CD8-positive, alpha-beta memory T cell (primary cell): ENCODE measurements at places on chromosomes 2 and 18.

- no peak for DNase-seq
Measured at GRCh38 chr2:121093692-121094091, 191.3 kb downstream of the TFCP2L1 start.

GRCh38 chr2:150517951-150518680, 30.6 kb upstream of the RND3 start:
- DNase-seq = no peak

DNA sequence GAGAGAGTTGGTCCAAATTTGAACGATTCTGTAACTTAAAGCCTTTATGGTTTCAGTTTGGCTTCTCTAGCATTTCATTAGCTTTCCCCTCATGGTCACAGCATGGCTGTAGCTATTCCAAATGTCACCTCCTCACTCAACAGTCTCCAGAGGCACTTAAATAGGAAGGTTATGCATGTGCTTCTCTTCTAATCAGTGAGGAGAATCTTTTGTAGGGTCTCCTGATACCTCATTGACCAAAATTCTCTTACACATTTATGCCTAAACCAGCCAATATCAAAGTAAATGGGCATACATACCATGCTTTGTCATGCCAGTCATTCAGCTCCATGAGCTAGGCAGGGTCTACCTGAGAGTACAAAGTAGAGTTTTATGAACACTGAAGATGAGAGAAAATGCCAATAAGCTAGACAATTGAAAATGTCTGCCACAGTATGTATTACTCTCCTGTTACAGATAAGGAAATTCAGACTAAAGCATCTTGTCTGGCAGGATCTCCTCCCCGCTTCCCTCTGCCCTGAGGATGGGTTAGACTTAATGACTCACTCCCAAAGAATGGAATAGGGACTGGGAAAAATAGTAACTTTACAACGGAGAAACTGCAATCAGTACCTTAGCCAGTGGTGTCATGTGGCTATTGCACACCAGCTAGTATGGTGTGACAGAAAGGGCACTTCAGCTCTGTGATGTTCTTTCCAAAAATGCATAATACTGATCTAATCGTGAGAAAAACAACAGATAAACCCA, 15.4 kb downstream of the DSG2 start:
- no peak for DNase-seq

- DNase-seq = no peak
Measured at GRCh38 chr2:18106841-18107240, 228.4 kb downstream of the KCNS3 start.

DNA sequence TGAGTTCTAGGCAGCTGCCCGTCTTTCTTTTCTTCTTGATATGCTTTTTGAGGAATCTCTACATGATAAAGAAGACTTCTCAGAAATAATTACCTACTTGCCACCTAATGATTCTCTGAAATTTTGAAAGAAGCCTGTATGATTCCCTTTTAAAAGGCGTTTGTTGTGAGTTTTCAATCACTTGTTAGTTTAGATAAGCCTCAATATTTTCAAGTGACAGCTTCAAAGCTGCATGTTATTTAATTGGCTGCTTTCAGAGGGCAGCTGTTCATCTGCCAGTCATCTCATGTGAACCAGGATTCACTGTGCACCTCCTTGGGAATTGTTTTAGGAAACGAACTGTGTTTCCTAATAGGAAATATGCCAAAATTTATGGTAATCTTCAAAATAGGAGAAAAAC, 938.1 kb downstream of the CPS1 start:
- no peak for DNase-seq

DNA sequence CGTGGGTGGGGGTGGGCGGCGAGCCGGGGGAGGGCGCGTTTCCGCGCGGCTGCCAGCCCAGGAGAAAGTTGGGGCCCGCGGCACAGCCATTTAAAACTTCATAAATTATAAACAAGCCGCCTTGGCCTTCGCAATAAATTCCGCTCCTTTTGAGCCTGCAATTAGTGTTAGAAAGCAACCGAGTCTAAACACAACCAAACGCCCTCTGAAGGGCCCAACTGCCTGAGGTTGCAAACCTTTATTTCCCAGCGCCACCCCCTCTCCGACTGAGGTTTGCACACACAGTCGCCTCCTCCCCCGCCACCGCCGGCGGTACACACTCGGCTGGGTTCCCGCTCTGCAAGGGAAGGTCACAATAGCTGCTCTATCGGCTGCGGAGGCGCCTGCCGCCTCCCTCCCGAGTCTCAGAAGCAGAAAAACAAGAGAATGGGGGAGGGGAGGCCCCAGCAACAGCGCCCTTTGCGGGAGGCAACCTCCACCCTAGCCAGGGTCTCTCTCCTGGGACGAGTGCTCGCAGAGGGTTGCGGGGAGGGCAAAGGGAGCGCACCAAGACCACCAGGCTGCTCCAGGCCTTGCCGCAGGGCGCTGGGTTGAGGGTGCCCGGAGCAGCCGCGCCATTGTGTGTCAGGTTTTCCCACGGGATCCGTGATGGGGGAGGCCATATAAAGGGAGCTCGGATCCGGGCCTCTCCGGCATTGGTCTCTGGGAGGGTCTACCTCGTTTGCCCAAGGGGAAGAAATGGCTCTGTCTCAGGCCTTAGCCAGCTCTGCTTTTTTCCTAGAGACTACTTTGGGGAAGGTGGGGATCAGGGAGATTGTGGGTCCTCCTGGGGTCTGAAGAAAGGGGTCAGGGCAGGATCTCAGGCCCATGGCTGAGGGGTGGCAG, 13.4 kb upstream of the HOXD1 start:
- no peak for DNase-seq

GRCh38 chr2:10327896-10328669, 25.4 kb downstream of the HPCAL1 start:
- DNase-seq = no peak

GRCh38 chr2:127173057-127173456, 47.0 kb downstream of the CYP27C1 start:
- DNase-seq = no peak

GRCh38 chr18:9101730-9102507, 580 bp upstream of the NDUFV2 start:
- peak; percentile 55 for DNase-seq

DNA sequence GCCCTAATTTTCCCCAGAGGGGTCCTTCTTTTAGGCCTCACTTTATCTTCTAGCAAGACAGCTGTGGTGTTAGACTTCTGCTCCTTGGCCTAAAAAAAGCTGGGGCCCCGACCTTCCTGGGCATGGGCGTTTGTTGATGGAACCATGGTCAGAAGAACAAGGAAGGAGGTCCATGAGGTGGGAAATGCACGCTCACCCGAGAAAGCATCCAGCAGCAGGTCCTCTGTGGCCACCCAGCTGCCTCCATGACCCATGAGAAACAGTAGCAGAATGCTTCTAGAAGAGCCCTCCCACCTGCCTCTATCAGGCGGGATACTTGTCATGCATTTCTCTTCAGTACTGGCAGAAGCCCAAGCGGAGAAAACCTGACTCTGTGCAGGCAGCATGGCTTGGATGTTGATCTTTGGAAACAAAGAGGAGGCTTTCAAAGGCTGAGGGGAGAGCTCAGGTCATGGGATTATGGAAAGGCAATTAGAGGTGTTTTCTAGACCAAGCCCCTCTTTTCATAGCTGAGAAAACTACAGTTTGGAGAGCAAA, 249.1 kb downstream of the FAM210A start:
- no peak for DNase-seq

DNA sequence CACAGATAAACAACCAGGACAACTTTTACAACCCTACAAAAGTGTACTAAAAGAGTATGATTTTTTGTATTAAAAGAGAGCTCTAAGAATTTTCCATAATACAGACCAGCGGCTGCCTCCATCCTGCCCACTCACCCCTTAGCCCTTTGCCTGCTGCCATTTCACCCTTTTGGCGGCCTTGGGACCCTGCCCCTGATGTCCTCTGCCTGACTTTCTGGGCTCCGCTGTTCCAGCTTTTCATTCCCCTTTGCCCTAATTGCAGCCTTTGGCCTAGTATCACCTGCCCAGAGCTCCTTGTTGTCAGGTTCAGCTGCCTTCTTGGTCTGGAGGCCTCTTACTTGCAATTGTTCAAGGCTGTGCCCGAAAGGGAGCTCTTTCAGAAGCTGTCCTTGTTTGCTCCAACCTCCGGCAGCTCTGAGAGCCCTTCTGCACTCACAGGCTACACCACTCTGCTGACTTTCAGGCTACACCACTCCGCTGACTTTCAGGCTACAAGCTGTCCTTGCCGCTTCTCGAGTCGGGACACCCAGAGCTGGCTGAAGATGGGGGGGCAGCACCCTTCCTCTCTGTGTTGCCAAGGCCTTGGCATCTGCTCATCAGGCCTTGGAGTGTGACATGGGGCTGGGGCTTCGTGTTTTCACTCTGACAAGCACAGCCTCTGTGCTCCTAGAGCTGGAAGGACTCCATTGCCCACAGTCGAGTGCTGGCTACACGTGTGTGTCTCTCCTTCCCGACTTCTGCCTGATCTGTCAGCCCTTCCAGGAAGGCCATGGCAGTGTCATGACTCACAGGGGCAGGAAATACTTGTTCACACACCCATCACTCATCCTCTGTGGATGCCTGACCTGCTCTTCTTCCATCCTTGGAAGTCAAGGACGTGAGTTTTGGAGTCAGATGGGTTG, 43.1 kb upstream of the HDAC4 start:
- DNase-seq = no peak

DNA sequence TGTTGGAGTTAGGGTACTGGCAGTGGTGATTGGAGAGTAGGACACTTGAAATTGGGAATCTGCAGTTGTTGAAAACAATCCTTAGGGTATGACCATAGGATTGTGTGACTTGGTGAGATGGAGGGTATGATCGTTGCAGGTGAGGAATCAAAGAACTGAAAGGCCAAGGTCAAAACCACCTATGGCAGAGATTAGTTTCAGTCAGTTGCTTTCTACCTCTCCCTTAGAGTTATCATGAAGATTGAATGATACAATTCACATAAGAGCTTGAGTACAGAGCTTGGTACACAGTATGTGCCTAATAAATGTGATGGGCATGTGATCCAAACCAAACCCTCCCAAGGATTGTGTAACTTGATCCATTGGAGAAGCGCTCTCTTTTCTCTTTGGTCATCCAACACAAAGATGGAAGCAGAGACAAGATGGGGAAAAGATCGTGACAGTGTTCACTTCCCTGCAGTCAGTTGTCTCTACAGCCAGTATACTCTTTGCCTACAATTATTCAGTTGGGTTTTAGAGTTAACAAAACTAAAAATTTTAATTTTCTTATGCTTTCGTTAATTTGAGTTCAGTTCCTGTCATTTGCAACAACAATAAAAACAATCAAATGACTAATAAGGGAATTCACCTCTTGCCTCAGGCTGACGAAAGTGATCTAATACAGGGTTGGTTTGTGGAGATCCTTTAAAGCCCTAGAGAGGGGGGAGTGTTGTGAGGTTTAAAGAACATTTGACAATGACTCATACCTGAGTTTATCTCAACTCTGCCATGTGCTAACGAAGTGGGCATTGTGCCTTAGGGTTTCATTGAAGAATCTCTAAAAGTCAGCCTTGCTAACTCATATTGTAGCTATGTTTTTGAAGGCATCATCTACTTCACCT, 14.8 kb upstream of the SMAD2 start:
- DNase-seq = no peak

DNA sequence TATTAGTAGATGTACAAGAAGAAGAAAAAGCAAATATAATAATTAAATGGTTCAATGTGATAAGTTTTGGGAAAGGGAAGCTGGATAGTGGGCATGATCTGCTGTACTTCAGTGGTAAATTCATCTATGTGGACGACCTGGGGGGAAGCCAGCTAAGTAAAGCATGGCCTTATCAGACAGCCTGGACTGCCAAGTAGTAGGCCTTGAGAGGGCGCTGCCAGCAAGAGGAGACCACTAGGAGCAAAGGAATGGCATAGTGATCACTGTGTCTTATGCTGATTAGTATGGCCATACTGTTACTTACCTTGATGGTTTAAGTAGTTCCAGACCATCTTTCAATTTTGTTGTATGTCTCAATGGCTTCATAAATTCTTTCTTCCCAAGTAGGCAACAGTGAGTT, 287.6 kb downstream of the SETBP1 start:
- no peak for DNase-seq

GRCh38 chr2:43906448-43907109, 67.8 kb downstream of the ABCG8 start:
- DNase-seq = no peak
